ENCODE measurements at places on chromosomes 13 and 19. TPM values are rescaled to one million over a fixed set of nuclear protein-coding genes. Genes with fewer than 3 reads are reported as not detected.

The FFAR2 gene
- total RNA-seq = not detected

GRCh38 chr13:48925001-48925400 lies 50.7 kb upstream of the FNDC3A start:
- DNase-seq = no peak
- H3K27me3 ChIP-seq = no peaks in the 10 kb centered on the region
- H3K4me3 ChIP-seq = no peak overlapping the region

- H3K4me1 ChIP-seq = peaks cover 26% of the 10 kb centered on the region
- peak; percentile 45 for DNase-seq
Measured at GRCh38 chr13:27120011-27120410, 51.6 kb downstream of the USP12 start.

- DNase-seq = no peak
- H3K4me1 ChIP-seq = no peaks in the 10 kb centered on the region
- H3K27me3 ChIP-seq = no peaks in the 10 kb centered on the region
- peak overlapping the region; percentile 95 for H3K4me3 ChIP-seq
- no peak overlapping the region for H3K27ac ChIP-seq
- H3K36me3 ChIP-seq = no peaks in the 10 kb centered on the region
Measured at GRCh38 chr19:53521373-53522202, 16.4 kb upstream of the ZNF331 start.

The SLC10A2 gene
- not detected for total RNA-seq

GRCh38 chr19:3336680-3337523 lies 29.5 kb upstream of the NFIC start:
- H3K36me3 ChIP-seq = no peaks in the 10 kb centered on the region
- H3K4me3 ChIP-seq = no peak overlapping the region
- peak overlapping the region; percentile 75 for H3K27ac ChIP-seq
- peak; percentile 74 for DNase-seq
- peaks cover 30% of the 10 kb centered on the region for H3K4me1 ChIP-seq

- no peak overlapping the region for H3K27ac ChIP-seq
- H3K36me3 ChIP-seq = no peaks in the 10 kb centered on the region
- no peak overlapping the region for H3K4me3 ChIP-seq
- H3K4me1 ChIP-seq = no peaks in the 10 kb centered on the region
- DNase-seq = no peak
- H3K27me3 ChIP-seq = no peaks in the 10 kb centered on the region
Measured at GRCh38 chr13:60887711-60888110, 490.7 kb downstream of the TDRD3 start.

DNA sequence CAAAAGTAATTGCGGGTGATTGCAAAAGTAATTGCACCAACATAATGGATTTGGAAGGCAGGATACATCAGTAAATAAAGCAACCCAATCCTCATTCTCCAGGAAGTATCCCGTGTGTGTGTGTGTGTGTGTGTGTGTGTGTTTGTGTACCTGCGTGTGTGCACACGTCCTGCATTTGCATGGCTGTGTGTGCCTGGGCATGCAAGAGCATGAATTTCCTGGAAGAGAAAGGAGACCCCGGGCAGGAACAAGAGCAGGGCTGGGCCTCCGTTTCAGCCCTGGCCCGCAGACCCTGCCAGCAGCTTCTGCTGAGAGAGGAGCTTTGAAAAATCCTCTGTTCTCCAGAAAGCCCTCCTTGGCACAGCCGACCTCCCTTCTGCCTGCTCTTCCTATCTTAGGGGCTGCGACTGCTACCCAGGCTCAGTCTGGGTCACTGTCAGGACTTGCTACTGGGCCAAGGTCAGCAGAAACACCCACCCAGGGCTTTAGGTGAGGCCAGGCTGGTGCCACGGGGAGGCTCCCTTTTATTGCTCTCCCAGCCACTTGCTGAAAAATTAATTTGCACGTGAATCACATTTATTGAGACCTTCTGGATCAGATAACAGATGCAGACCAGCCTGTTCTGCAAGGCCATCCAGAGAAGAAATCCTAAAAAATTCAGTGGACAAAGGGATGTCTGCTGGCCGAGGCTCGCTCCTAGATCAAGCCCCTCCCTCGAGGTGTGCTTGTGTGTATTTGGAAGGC lies 258.3 kb downstream of the ZNF536 start:
- no peak overlapping the region for H3K27ac ChIP-seq
- H3K27me3 ChIP-seq = no peaks in the 10 kb centered on the region
- no peak for DNase-seq
- no peaks in the 10 kb centered on the region for H3K4me1 ChIP-seq
- H3K36me3 ChIP-seq = no peaks in the 10 kb centered on the region

The CCL25 gene
- not detected for total RNA-seq

DNA sequence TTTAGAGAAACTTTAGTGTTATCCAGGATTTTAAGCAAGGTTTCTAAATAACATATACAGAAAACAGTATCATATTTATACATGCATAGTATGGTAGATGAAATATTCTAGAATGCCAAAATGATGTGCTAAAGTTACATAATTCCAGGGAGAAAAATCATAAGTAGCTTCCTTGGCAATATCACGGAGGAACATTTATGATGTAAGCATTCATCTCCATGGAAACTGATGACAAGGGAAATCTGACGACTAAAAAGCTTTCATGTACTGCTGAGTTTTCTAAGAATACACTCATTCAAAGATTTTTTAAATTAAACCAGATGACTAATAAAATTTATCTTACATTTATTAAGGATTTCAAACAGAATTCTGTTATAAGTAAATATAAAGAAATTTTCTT lies 4.7 kb downstream of the TEX30 start:
- H3K36me3 ChIP-seq = peaks cover 13% of the 10 kb centered on the region
- H3K4me3 ChIP-seq = no peak overlapping the region
- H3K27me3 ChIP-seq = no peaks in the 10 kb centered on the region
- 0 out of 2 replicates have a peak, but pooled peaks cover 4% of the 10 kb centered on the region for H3K4me1 ChIP-seq
- DNase-seq = no peak

DNA sequence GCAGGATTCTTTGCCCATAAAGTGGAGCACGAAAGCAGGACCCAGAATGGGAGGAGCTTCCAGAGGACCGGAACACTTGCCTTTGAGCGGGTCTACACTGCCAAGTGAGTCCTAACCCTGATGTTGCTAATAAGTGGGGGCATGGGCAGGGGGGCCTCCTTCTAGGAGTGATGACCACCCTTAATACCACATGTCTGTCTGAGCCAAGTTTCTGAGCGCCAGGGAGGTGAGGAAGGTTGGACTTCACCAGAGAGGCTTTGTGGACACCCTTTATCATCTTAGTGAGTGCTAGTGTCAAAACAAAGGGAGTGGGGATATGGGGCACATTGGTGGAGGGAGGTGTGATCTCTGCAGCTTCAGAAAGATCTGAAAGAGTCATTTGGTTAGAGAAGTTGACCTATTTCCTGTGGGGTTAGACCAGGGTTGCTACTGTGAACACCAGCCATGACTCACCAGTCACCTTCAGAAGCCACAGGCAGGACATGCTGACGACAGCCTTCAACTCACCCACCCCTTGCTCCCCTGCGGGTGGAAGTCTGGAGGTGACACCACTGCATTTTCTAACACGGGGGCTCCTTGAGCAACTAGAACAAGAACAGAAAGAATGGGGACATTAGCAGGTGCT lies 8.8 kb downstream of the ALOX5AP start:
- no peaks in the 10 kb centered on the region for H3K36me3 ChIP-seq
- H3K4me1 ChIP-seq = peaks cover 40% of the 10 kb centered on the region
- peak overlapping the region; percentile 45 for H3K4me3 ChIP-seq
- H3K27ac ChIP-seq = peak overlapping the region; percentile 71
- peak; percentile 48 for DNase-seq

GRCh38 chr13:31072041-31072440 lies 89.7 kb downstream of the HSPH1 start:
- DNase-seq = peak; percentile 60
- H3K36me3 ChIP-seq = no peaks in the 10 kb centered on the region
- H3K4me3 ChIP-seq = no peak overlapping the region
- H3K27me3 ChIP-seq = peaks cover 9% of the 10 kb centered on the region

DNA sequence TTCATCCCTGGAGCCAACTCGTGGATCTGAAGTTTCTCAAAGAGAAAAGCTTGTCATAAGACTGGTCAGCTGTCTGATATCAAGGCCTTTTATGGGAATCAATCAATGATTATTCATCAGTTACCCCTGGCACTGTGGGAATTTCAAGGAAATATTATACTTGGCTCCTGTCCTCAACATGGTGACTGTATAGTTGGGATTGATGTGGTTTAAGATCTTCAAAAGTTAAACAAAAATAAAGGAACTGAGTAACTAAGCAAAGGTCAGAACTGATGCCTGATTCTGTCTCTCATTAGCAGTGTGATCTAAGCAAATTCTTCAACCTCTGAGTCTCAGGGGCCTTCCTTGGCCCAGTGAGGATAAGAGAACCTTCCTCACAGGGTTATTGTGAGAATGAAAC lies 22.2 kb upstream of the SERPINE3 start:
- H3K4me3 ChIP-seq = no peak overlapping the region
- H3K27me3 ChIP-seq = 0 out of 2 replicates have a peak, but pooled peaks cover 8% of the 10 kb centered on the region
- H3K27ac ChIP-seq = no peak overlapping the region
- H3K4me1 ChIP-seq = peaks cover 15% of the 10 kb centered on the region

- no peak overlapping the region for H3K27ac ChIP-seq
- no peaks in the 10 kb centered on the region for H3K36me3 ChIP-seq
- H3K4me1 ChIP-seq = peaks cover 16% of the 10 kb centered on the region
- no peak overlapping the region for H3K4me3 ChIP-seq
Measured at GRCh38 chr13:107205318-107206104, 637.6 kb upstream of the ARGLU1 start.

- no peak overlapping the region for H3K27ac ChIP-seq
- no peak overlapping the region for H3K4me3 ChIP-seq
- H3K4me1 ChIP-seq = no peaks in the 10 kb centered on the region
- no peak for DNase-seq
- H3K36me3 ChIP-seq = no peaks in the 10 kb centered on the region
Measured at GRCh38 chr19:11234486-11235075, 4.8 kb upstream of the ANGPTL8 start.

DNA sequence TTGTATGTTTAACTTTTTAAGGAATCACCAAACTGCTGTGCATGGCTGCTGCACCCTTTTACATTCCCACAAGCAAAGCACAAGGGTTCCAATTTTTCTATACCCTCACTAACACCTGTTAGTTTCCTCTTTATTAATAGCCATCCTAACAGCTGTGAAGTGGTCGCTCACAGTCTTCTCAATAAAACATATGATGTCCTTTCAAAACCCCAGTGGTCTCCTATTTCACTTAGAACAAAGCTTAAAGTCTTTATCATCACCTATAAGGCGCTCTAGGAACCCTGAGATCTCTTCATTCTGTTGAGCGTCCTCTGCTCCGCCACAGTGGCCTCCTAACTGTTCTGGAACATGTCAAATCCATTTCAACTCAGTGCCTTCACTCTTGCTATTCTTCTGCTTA lies 400.5 kb downstream of the KLF12 start:
- no peak overlapping the region for H3K27ac ChIP-seq
- no peaks in the 10 kb centered on the region for H3K4me1 ChIP-seq
- H3K27me3 ChIP-seq = no peaks in the 10 kb centered on the region
- H3K36me3 ChIP-seq = no peaks in the 10 kb centered on the region
- no peak overlapping the region for H3K4me3 ChIP-seq

The ZNF714 gene
- 12.9 TPM for total RNA-seq

- no peaks in the 10 kb centered on the region for H3K4me1 ChIP-seq
- H3K27ac ChIP-seq = no peak overlapping the region
- H3K4me3 ChIP-seq = no peak overlapping the region
Measured at GRCh38 chr13:62246581-62246980, 830.9 kb upstream of the PCDH20 start.

- H3K36me3 ChIP-seq = no peaks in the 10 kb centered on the region
- H3K4me3 ChIP-seq = no peak overlapping the region
- no peak overlapping the region for H3K27ac ChIP-seq
- H3K4me1 ChIP-seq = no peaks in the 10 kb centered on the region
Measured at GRCh38 chr13:20637811-20638210, 65.7 kb upstream of the IL17D start.

DNA sequence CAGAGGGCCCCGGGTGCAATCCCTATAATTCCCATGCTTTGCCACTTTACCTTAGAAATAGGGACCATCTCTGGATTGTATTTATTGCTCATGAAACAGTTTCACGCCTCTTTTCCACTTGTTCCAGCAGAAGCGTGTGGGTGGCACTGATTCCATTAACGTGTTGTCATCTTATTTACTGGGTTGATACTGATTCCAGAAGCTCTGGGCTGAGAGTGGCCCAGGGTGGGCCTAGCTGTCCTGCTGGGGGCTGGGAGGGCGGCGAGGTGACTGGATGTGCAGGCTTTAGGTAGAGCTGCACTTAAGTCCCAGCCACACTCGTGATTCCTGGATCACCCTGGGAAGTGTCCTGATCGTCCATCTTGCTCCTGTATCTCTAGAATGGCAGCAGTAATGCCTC lies 155.0 kb downstream of the TEX29 start:
- no peak overlapping the region for H3K4me3 ChIP-seq
- no peak overlapping the region for H3K27ac ChIP-seq
- no peaks in the 10 kb centered on the region for H3K36me3 ChIP-seq
- DNase-seq = no peak
- no peaks in the 10 kb centered on the region for H3K4me1 ChIP-seq
- H3K27me3 ChIP-seq = peaks cover 8% of the 10 kb centered on the region

- peaks cover 38% of the 10 kb centered on the region for H3K36me3 ChIP-seq
- H3K27ac ChIP-seq = no peak overlapping the region
- no peak overlapping the region for H3K4me3 ChIP-seq
- no peaks in the 10 kb centered on the region for H3K27me3 ChIP-seq
- DNase-seq = no peak
Measured at GRCh38 chr19:3455960-3456601, 24.2 kb downstream of the SMIM24 start.
